ENCODE measurements at places on chromosomes 6 and 20. TPM values are rescaled to one million over a fixed set of nuclear protein-coding genes. Genes with fewer than 3 reads are reported as not detected.

The NNAT gene
- 6.2 TPM for total RNA-seq

The TCFL5 gene
- 85.3 TPM for total RNA-seq

The TTK gene
- 27.4 TPM for total RNA-seq

The UST gene
- 14.9 TPM for total RNA-seq

The EDN1 gene
- total RNA-seq, result 18.4 TPM

The CST2 gene
- total RNA-seq, result not detected

The HFE gene
- 5.1 TPM for total RNA-seq

The CCN6 gene
- total RNA-seq, result 0.99 TPM

The KCNK15 gene
- 23.4 TPM for total RNA-seq

The RIPOR2 gene
- total RNA-seq, result 10.0 TPM

The TPX2 gene
- total RNA-seq, result 52.5 TPM

The ZNF311 gene
- 5.0 TPM for total RNA-seq

The SCRT2 gene
- 0.19 TPM for total RNA-seq

Data from testis (tissue), 5 donors.